ENCODE measurements at places on chromosomes 6 and 20. TPM values are rescaled to one million over a fixed set of nuclear protein-coding genes. Genes with fewer than 3 reads are reported as not detected.
A peak's percentile ranks its signal among the peaks of the same experiment; 100 is the strongest.

GRCh38 chr6:104326173-104327001 is 533.3 kb downstream of the HACE1 start:
- DNase-seq, result peak; percentile 38

DNA sequence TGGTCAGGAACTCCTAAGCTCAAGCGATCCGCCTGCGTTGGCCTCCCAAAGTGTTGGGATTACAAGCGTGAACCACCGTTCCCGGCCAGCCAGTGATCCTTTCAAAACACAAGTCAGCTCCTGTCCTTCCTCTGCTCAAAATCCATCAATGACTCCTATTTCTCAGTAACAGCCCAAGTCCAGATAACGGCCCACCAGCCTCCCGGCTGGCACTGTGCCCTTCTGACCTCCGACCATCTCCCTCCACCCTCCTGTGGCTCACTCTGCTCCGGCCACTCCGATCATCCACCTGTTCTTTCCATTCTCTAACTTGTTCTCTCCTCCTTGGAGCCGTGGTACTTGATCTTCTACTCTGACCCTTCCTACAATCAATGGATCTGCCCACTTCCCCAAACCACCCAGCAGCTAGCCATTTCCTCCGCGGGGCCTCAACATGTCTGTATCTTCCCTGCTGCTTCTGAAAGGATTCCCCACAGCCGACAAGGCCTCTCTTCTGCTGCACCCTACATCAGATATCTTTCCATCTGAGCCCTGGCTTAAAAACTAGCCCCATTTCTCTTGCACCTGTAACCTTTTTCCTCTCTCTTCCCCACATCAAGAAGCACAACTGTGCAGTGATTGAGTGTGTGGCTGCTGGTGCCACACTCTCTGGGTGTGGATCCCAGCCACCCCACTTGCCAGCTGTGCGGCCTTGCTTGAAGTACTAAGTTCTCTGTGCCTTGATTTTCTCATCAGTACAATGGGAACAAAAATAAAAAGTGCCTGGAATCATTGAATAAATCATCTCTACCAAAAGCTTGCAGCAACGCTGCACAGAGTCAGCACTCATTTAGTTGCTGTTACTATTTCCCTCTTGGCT is 6.1 kb upstream of the ZMYND8 start:
- no peak for DNase-seq

DNA sequence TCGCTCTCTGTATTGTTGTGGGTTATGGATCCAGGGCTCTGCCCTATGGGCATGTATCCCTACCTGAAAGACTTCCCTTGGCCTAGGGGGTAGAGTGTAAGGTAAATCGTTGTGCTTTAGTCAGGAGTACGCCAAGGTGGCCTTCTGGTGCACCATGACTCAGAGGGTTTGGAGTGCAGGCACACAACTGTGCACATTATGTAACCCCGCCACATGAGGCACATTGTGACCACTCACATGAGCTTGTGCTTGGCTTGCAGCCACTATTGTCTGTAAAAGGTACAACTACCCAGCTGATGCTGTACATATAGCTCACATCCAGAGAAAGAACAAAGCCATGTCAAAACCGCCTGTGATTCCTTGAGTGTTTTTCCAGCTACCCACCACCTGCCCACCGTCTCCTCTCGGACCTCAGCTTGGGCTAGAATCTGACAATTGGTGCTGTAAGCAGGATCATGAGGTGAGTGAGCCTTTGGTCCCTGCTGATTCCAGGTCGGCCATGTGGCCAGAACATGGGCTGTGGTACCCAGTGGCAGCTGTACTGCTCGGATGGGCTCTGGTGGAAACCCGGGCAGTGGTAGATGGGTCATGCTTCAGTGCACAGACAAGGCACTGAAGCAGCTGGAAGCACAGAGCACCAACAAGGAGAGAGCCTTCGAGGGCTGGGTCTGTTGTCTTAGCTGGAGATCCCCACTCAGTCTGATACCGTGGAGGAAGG is 33.8 kb downstream of the HDDC2 start:
- DNase-seq, result no peak

DNA sequence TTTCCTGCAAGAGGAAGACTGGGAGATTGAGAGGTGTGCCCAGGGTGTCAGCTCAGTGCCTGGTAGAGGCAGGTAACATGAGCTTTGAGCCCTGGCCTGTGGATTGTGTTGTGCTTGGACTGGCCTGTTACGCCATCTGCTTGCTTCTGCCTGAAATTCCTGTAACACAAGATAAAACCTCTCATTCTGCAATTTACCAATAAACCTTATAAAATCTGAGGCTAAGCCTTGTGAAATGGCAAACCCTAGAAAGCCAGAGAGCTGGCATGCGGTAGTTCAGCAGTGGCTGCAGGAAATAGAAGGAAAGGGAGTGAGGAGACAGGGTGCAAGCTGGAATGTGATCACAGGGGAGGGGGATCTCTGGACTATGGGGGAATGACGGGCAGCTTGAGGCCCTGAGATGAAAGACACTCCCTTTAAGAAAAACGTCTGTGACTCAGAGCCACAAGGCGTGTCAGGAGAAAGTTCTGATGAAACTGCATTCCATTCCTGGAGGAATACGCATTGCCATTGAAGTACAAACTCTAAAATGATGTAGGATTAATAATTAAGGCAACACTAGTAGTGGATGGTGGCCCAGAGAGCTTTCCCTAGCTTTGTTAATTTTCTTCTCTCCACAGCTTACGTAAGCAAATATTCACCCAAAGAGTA is 26.3 kb upstream of the TFAP2A start:
- DNase-seq, result no peak

- no peak for DNase-seq
These were observed 33.9 kb downstream of the PPARD start for GRCh38 chr6:35376281-35376680.

GRCh38 chr6:49939993-49940498 is 23.9 kb downstream of the DEFB114 start:
- no peak for DNase-seq

DNA sequence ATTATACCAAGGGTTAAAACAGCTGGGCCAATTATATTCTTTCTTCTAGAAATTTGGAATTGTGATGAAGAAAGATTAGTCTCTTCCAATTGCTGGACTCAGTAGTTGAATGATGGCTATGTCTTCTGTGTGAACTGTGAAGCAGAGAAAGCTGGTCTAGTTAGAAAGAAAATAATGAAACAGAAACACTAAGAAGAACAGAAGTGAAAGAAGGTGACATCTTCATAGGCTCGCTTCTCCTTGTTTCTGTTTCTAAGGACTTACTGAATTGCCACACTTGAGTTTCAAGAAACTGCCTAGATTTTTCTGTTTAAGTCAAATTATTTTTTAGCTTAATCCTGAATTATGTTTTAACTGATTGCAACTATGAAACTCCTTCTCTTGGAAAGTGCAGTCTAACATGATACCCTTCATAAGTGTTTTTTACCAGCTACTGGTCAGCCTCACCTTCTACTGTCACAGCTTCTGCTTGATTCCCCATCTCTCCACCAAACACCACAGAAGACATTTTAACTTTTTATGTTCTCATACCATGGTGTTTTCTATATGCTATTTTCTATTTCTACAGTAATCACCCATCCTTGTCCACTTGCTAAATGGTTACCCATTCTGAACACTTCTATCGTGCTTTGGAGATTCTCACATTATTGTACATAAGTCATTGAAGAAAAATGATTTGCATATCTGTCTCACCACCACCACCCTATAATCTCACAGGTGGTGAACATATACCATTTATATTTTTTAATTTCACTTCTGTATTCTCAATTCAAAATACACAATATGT is 268.8 kb downstream of the GRIK2 start:
- DNase-seq, result no peak

DNA sequence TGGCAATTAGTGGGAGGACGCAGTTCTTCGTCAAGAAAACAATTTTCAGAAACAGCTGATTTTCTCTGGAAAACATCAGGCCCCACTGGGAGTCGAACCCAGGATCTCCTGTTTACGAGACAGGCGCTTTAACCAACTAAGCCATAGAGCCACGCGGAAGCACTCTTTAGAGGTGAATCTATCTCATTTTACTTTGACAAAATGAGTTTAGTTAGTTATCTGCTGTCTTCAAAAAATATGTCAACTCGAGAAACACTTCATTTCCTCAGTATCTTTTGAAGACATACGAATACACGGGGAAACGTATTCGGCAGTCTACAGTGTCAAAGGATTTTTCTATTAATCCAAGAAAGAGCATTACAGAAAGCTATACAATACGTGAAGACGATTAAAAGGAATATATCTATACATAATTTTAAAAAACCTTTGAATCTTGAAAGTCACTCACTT is 26.7 kb downstream of the GPX6 start:
- DNase-seq, result peak; percentile 74

GRCh38 chr6:12178521-12178920 is 111.6 kb upstream of the EDN1 start:
- peak; percentile 79 for DNase-seq

DNA sequence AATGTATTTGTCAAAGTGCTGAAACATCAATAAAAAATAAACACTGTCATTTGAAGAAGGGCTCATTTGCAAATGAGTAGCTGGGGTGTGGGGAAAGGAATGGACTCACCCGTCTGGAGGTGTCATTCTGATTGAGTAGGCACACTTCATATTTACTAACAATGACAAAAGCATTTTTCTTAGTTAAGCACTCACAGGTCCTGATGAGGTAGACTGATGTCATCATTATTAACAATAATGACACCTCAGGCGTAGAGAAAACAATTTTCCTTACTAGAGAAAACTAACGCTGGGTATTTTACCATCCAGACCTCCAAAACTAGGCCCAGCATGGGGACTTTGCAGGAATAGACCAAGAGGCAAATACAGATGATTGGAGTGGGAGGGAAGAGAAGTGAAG is 76.0 kb downstream of the UNC5CL start:
- no peak for DNase-seq

GRCh38 chr20:18504479-18505060 is 3.2 kb upstream of the SEC23B start:
- DNase-seq, result no peak

DNA sequence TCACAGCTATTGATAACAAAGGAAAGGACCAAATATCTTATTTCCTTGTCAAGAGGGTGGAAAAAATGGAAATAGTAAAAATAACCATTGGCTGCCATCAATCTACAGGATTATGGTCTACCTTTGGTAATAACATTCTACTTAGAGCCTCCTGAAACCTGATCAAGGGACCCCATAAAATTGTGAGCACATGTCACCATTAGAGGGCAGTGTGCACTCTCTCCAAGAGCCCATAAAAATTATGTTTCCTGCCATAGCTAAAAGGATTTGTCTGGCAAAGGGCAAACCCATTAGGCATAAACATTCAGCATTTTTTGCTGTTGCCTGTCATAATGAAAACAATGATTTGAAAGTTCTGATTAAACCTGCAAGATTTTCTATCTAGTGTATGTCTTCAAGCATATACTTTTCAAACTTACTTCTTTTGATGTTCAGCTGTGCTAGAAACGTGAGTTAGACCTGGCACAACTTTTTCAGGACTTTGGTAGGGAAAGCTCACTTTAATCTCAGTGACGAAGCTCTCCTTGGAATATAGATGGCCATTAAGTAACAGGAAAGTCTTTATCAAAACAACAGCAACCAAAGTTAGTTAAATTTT is 120.7 kb upstream of the ZFP64 start:
- DNase-seq, result peak; percentile 82

DNA sequence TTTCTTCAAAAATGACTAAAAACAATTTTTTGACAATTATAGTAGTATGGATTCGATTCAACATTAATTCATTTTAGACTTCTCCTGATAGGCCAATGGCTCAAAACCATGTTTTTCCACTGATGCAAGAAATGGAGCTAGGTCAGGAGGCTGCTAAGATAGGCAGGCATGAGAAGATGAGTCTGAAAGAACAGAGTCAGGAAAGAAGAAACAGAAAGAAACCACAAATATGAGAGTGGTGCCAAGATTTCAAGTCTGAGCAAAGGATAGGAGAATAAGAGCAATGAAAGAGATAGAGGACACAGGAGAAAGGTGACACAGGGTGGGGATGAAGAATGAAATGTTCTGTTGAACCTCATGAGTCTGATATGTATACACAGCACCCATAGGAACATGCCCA is 112.2 kb downstream of the TASP1 start:
- no peak for DNase-seq

DNA sequence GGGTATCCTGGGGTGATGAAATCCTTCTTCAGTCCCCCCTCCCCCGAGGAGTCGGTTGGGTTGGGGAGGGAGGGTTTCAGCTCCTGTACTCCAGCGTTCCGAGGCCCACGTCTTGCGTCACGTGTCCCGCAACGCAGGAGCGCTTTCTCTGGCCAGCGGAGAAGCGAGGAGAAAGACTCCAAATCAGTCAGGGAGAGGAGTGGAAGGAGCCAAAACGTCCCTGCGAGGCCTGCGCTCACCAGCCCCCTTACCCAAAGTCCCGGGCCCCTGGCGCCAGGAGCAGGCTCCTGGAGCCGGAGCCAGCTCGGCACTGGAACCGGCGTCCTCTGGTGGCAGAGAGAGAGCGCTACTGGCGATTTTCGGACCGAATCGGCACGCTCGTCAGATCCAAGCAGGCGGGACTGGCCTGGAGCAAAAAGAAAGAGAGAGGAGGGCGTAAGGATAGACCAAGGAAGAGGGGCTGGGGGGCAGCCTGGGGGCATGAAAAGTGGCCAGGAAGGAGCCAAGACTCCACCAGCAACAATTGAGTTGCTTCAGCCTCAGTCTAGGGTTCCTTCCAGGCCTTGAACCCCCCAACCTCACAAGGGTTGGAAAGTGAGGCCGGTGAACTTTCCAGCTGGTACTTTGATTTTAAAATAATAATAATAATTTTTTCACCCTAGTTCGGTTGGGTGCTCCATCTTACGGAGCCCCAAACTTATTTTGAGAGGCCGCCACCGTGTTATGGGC is at the start of gene GNAS:
TSS of gene GNAS (plus strand) at position 174 of the 729 bp plus-strand sequence.
- peak; percentile 82 for DNase-seq

DNA sequence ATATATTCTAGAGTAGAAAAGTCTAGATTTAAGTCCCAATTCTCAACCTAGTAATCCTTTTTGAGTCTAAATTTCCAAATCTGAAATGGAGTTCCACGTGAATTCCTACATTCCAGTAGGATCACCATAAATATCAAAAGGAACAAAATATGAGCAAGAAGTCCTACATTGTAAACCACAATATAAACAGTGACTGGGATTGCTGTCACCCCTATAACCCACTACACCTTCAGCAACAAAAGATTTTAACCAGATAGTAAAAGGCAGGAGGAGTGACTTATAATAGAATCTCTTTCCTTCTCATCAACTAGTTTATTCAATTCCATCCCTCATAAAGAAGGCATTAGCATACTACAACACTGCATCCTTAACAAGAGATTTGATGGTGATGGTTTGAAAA is 210.6 kb downstream of the KIF16B start:
- no peak for DNase-seq

The GSTA1 gene
- not detected for polyA plus RNA-seq
